ENCODE measurements at places on chromosomes 16 and 17.

DNA sequence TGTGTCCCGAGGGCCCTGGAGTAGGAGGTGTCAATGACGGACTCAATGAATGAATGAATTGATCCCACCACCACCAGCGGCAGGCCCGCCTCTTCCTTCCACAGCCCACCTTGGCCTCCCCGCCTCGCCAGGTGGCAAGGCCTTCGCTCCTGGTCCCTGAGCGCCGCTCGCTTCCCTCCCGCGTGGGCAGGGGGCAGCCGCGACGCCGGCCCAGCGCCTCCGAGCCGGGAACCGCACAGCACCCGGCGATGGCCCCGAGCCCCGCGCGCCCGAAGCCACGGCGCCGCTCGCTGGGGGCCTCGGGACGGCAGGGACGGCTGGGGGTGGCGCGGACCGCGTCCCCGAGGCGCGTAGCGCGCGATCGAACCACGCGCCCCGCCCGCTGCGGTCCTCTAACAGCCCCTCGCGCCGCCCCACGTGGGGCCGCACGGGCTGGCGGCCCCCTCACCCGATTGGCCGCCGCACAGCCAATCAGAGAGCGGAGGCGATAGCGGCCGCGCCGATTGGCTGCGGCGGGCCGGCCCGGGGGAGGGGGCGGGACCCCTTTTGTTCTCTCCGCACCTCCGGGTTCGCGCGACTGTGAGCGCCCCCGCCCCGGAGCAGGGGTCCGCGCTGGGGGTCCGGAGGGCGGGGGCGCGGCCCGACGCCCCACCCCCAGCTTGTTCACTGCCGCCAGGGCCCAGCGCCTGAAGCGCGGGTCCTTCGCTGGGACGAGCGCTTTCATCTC is 31.4 kb downstream of the ACTG1 start:
- DNase-seq = peak; percentile 52

GRCh38 chr17:64277831-64278562 is 14.9 kb upstream of the TEX2 start:
- no peak for DNase-seq

- DNase-seq = no peak
These were observed 8.1 kb upstream of the CXCL16 start for GRCh38 chr17:4747847-4748246.

DNA sequence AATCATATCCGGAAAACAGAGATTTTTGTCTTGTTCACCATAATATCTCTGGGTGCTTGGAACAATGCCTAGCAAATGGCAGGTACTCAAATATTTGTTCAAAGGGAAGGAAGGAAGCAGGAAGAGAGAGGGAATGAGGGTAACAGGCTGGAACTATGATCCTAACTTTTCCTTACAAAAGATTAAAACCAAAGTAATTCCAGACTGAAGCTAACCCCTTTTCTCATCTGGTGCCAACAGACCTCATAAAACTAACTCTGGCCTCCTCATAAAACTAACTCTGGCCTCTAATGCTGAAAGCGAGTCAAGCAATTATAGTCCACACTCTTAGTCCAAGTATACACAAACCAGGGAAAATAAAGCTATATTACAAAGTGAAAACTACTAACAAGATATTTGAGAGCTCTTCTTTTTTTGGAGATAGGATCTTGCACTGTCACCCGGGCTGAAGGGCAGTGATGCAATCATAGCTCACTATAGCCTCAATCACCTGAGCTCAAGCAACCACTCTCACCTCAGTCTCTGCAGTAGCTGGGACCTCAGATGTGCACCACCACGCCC is 84.6 kb downstream of the KANSL1 start:
- DNase-seq = no peak

DNA sequence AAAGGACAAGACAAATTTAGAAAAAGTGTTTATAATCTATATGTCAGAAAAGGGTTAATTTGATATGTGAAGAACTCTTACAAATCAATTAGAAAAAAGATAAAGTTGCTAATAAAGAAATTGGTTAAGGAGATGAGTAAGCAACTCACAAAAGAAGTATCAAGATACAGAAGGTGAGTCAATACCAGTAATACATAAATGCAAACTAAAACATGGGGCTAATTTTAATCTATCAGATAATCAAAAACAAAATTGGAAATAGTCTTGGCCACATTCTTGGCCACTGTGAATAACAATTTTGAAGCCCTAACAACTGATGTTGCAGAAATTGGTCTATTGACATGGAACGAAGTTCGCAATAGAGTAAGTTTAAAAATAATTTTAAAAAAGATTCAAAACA is 6.8 kb downstream of the DHRS7C start:
- no peak for DNase-seq

GRCh38 chr16:86565644-86566511 is 751 bp upstream of the FOXC2 start:
- DNase-seq = no peak

All from activated naive CD4-positive, alpha-beta T cell treated with Interleukin-2 at 50 U/mL for 16 hours (primary cell).